ENCODE measurements at places on chromosomes 4 and X.

GRCh38 chrX:22922961-22923360 lies 76.8 kb upstream of the DDX53 start:
- DNase-seq: no peak

- DNase-seq: no peak
Measured at GRCh38 chr4:8348071-8348470, 78.5 kb downstream of the HTRA3 start.

- peak; percentile 31 for DNase-seq
Measured at GRCh38 chrX:43949669-43950068, 23.5 kb downstream of the NDP start.

DNA sequence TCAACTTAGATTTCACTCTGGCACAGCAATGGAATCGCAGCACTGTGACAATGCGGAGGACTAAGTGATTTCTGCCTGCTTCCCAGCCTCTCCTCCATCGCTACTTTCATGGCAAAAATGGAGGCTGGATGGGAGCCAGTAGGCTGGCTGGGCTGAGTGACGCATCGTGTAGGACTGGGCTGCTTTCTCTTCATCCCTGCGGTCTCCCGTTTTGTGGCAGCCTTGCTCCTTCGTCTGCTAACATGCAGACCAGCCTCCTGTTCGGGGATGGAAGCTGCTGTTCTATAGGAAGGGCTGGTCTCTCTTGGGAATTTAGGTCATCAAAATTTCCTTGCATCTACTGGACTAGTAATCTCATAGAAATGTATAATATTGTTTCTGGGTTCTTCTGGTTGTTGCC lies 15.8 kb upstream of the RGS12 start:
- no peak for DNase-seq

GRCh38 chr4:131488772-131489171 lies 1660.3 kb upstream of the PCDH10 start:
- no peak for DNase-seq

- DNase-seq: no peak
Measured at GRCh38 chr4:7529368-7530080, 94.8 kb upstream of the PSAPL1 start.

- no peak for DNase-seq
Measured at GRCh38 chr4:100188829-100189228, 1.4 kb downstream of the DDIT4L start.

- peak; percentile 11 for DNase-seq
Measured at GRCh38 chr4:182778222-182778982, 138.8 kb downstream of the DCTD start.

GRCh38 chr4:114311787-114312186 lies 286.8 kb upstream of the UGT8 start:
- no peak for DNase-seq

Measured in HTR-8/SVneo (cell line).